ENCODE measurements at places on chromosomes 11 and 22. TPM values are rescaled to one million over a fixed set of nuclear protein-coding genes. Genes with fewer than 3 reads are reported as not detected.

The RPL3 gene
- total RNA-seq: 2,280 TPM

The ALDH3B2 gene
- total RNA-seq: 43.2 TPM

The FOLR2 gene
- total RNA-seq: not detected

The UBQLN3 gene
- total RNA-seq: not detected

The RPS6KB2 gene
- 85.2 TPM for total RNA-seq

The C22orf15 gene
- total RNA-seq: 0.35 TPM
